DND-41 (cell line): ENCODE measurements at places on chromosomes 5 and 9.

GRCh38 chr9:21835121-21835520, 32.7 kb downstream of the MTAP start:
- no peak overlapping the region for H3K4me3 ChIP-seq
- H3K4me1 ChIP-seq: no peaks in the 10 kb centered on the region

GRCh38 chr5:173317852-173318251, 10.4 kb downstream of the STC2 start:
- H3K4me1 ChIP-seq: no peaks in the 10 kb centered on the region
- DNase-seq: no peak
- H3K4me3 ChIP-seq: no peak overlapping the region
- peaks cover 19% of the 10 kb centered on the region for H3K27me3 ChIP-seq
- no peaks in the 10 kb centered on the region for H3K36me3 ChIP-seq
- no peak overlapping the region for H3K27ac ChIP-seq

DNA sequence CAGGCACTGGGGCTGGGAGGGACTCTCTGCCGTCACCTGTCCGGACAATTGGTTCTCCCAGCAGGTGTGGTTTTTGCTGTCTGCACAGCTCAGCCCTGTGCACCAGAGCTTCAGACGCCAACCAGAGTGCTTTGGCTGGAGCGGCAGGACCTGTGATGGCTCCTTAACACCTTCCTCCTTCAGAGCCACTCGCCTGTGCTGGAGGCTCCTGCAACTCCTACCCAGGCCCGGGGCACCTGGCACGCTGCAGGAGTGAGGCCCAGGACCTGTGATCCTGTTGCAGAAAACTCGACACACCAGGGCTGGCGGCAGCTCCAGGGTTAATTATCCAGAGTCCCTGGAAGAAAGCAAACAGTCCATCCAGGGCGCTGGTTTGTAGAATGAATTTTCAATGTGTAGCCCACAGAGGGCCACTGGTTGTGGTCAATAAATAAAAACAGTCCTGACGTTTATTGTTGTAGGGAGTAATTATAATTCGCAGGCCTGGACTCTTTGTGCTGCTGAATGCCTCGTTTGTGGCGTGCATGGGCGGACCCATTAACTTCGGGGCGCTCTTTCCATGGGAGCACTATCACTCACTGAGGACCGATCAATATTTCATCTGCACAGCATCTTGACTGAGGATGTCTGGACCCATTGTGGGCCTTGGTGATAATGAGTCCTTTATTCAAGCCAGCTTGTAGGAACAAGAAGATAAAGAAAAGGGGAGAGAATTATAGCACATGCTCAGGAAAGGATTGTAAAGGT, 339.7 kb upstream of the IRX4 start:
- H3K27me3 ChIP-seq: peaks cover 2% of the 10 kb centered on the region
- H3K36me3 ChIP-seq: no peaks in the 10 kb centered on the region
- H3K4me3 ChIP-seq: no peak overlapping the region
- H3K27ac ChIP-seq: no peak overlapping the region
- no peaks in the 10 kb centered on the region for H3K4me1 ChIP-seq

DNA sequence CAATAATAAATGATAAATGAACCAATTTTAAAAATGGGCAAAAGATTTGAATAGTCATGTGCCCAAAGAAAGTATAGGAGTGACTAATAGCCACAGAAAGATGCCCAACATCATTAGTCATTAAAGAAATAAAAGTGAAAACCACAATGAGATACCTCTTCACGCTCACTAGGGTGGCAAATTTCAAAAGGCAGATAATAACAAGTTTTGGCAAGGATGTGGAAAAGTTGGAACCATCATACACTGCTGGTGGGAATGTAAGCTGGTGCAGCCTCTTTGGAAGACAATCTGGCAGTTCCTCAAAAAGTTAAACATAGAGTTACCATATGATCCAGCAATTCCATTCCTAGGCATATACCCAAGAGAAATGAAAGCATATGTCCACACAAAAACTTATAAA, 1819.8 kb downstream of the MAT2B start:
- H3K27me3 ChIP-seq: no peaks in the 10 kb centered on the region
- H3K4me3 ChIP-seq: no peak overlapping the region
- H3K27ac ChIP-seq: no peak overlapping the region
- no peaks in the 10 kb centered on the region for H3K4me1 ChIP-seq
- DNase-seq: no peak

GRCh38 chr5:40672425-40672824, 7.3 kb upstream of the PTGER4 start:
- no peak for DNase-seq
- H3K27me3 ChIP-seq: no peaks in the 10 kb centered on the region
- H3K36me3 ChIP-seq: no peaks in the 10 kb centered on the region
- H3K4me3 ChIP-seq: no peak overlapping the region
- peaks cover 75% of the 10 kb centered on the region for H3K4me1 ChIP-seq
- H3K27ac ChIP-seq: peak overlapping the region; percentile 52

GRCh38 chr5:31771500-31771899, 132.6 kb downstream of the PDZD2 start:
- no peak for DNase-seq
- H3K27me3 ChIP-seq: no peaks in the 10 kb centered on the region
- no peak overlapping the region for H3K27ac ChIP-seq
- no peaks in the 10 kb centered on the region for H3K36me3 ChIP-seq
- H3K4me1 ChIP-seq: no peaks in the 10 kb centered on the region
- no peak overlapping the region for H3K4me3 ChIP-seq

DNA sequence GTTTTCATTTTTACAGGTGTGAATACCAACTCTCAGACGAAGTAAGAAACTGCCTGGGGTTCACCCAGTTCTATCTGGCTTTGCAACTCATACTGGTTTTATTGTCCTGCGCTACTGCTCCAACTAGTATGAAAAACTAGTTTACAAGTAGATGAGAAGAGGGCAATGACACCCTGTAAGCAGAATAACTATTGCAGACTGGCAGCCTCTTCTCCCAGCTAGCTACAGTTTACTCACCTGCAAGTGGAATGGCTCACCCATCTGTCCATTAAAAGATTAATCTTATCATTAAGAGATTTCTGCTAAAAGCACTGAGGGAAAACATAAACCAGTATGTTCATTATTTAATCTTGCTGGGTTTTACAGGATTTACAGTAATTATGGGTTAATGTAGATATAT, 113.4 kb downstream of the FRMD3 start:
- H3K4me3 ChIP-seq: no peak overlapping the region
- no peaks in the 10 kb centered on the region for H3K27me3 ChIP-seq
- DNase-seq: no peak
- no peak overlapping the region for H3K27ac ChIP-seq
- H3K36me3 ChIP-seq: no peaks in the 10 kb centered on the region

GRCh38 chr5:34656001-34656699, at the start of gene RAI14:
Gene RAI14 (plus strand): TSS chr5:34656328. CDS start chr5:34686920, 30,592 bp downstream.
- no peak within 1 kb of the TSS for H3K27ac ChIP-seq

GRCh38 chr5:154741415-154741814, 13.8 kb upstream of the LARP1 start:
- H3K27ac ChIP-seq: no peak overlapping the region
- no peak for DNase-seq
- H3K4me1 ChIP-seq: no peaks in the 10 kb centered on the region
- H3K36me3 ChIP-seq: no peaks in the 10 kb centered on the region
- no peaks in the 10 kb centered on the region for H3K27me3 ChIP-seq

GRCh38 chr5:57986761-57987341, 473.0 kb downstream of the PLK2 start:
- DNase-seq: no peak
- no peak overlapping the region for H3K27ac ChIP-seq
- H3K27me3 ChIP-seq: no peaks in the 10 kb centered on the region
- no peaks in the 10 kb centered on the region for H3K4me1 ChIP-seq
- H3K4me3 ChIP-seq: no peak overlapping the region
- H3K36me3 ChIP-seq: no peaks in the 10 kb centered on the region

GRCh38 chr5:168714046-168714445, 134.9 kb upstream of the PANK3 start:
- no peak overlapping the region for H3K4me3 ChIP-seq
- H3K4me1 ChIP-seq: no peaks in the 10 kb centered on the region
- H3K27me3 ChIP-seq: no peaks in the 10 kb centered on the region
- H3K36me3 ChIP-seq: no peaks in the 10 kb centered on the region

DNA sequence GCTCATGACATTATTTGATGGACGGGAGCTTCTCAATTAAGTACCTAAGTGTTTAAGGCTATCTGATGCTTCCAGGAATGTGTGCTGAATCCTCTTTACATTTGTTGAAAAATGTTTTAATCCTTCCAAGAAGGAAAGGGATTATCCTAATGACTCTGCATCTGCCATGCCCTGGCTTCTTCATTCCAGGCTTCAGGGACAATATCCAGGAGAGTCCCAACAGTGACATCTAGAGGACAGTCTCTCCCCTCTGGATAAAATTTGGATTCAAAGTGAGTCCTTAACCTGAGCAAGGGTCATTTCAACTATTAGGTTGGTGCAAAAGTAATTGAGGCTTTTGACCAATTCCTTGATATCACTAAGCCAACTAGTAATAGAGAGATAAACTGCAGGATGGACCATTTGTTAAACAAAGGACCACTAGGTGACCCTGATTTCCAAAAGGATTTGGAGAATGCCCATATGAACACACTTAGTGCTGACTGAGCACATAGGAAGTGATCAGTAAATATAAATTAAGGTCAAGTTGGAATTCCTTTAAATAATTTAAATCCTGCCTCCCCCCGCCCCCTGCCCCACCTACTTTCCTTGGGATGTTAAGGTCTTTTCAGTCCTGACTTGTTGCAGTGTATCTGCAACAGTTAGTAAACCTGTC, 19.1 kb downstream of the TNFSF8 start:
- no peaks in the 10 kb centered on the region for H3K27me3 ChIP-seq
- DNase-seq: no peak
- no peak overlapping the region for H3K4me3 ChIP-seq
- peaks cover 38% of the 10 kb centered on the region for H3K36me3 ChIP-seq
- peak overlapping the region; percentile 96 for H3K27ac ChIP-seq
- H3K4me1 ChIP-seq: peaks cover 79% of the 10 kb centered on the region

- no peak for DNase-seq
- H3K27ac ChIP-seq: no peak overlapping the region
- H3K4me3 ChIP-seq: no peak overlapping the region
- H3K27me3 ChIP-seq: peaks cover 28% of the 10 kb centered on the region
- no peaks in the 10 kb centered on the region for H3K4me1 ChIP-seq
Measured at GRCh38 chr5:169571355-169571754, 12.2 kb upstream of the SPDL1 start.

GRCh38 chr5:101346447-101346846, 443.4 kb upstream of the ST8SIA4 start:
- no peak overlapping the region for H3K27ac ChIP-seq
- no peak for DNase-seq
- no peaks in the 10 kb centered on the region for H3K36me3 ChIP-seq
- H3K4me3 ChIP-seq: no peak overlapping the region
- no peaks in the 10 kb centered on the region for H3K4me1 ChIP-seq

DNA sequence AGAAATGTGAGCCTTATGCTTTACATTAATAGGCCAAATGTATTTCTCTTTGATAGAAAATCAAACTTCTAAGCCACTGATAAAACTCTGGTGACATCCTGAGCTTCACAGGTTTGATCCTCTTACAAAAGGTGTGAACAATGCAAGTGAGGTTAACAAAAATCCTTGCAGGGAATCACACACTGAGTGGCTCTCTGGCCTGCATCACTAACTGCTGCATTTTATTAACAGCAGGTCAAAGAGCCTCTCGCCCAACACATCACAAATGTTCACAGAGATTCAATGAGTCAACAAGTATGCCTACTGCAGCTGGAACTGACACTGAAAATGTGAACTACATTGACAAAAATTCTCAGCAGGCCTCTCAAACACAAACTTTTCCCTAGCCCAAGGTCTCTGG, 122.3 kb downstream of the SEMA5A start:
- H3K27ac ChIP-seq: no peak overlapping the region
- H3K4me3 ChIP-seq: no peak overlapping the region
- no peaks in the 10 kb centered on the region for H3K4me1 ChIP-seq
- H3K36me3 ChIP-seq: no peaks in the 10 kb centered on the region
- DNase-seq: no peak

GRCh38 chr5:138596105-138596881, 21.1 kb upstream of the HSPA9 start:
- H3K4me3 ChIP-seq: no peak overlapping the region
- H3K36me3 ChIP-seq: no peaks in the 10 kb centered on the region
- DNase-seq: peak; percentile 95
- H3K27me3 ChIP-seq: no peaks in the 10 kb centered on the region
- peaks cover 42% of the 10 kb centered on the region for H3K4me1 ChIP-seq
- peak overlapping the region; percentile 81 for H3K27ac ChIP-seq

DNA sequence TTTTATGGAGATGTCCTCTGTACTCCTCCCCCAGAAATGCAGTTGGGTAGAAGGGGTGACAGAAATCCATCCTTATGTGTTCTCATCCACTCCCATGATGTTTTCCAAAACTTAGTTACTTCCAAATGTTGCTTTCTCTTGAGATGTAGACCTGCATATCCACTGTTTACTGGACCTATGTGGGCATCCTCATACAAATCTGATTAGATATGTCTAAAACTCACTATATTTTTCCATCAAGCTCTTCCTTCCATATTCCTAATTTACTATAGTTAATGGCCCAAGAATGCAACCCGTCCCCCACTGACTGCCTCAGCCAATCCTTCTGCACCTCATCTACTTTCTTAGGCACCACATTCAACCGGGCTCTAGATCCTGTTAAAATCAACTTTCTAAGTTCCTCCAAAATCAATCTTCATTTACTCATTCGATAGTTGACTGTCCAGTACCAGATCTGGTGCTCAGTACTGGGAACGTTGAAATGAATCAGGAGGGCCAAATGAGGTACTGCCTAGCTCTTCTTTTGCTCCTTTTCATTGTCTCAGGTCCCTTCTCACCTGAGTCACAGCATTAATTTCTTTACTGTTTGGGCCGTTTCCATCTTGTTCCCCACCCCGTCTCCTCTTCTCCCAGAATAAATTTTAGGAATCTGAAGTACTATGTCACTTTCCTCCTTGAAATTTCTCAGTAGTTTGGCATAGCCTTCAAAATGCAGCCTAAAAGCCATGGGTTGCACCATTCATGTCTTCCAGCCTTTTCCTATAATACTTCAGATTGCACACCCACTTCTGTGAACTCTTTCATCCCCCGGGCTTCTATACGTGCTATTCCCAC, 7.9 kb downstream of the PLK2 start:
- H3K4me1 ChIP-seq: no peaks in the 10 kb centered on the region
- H3K36me3 ChIP-seq: peaks cover 18% of the 10 kb centered on the region
- no peaks in the 10 kb centered on the region for H3K27me3 ChIP-seq
- no peak overlapping the region for H3K27ac ChIP-seq
- no peak for DNase-seq
